ENCODE measurements at places on chromosomes 7 and 10.
A peak's percentile ranks its signal among the peaks of the same experiment; 100 is the strongest.

GRCh38 chr7:133873631-133874030 is 253.5 kb upstream of the LRGUK start:
- DNase-seq, result no peak

DNA sequence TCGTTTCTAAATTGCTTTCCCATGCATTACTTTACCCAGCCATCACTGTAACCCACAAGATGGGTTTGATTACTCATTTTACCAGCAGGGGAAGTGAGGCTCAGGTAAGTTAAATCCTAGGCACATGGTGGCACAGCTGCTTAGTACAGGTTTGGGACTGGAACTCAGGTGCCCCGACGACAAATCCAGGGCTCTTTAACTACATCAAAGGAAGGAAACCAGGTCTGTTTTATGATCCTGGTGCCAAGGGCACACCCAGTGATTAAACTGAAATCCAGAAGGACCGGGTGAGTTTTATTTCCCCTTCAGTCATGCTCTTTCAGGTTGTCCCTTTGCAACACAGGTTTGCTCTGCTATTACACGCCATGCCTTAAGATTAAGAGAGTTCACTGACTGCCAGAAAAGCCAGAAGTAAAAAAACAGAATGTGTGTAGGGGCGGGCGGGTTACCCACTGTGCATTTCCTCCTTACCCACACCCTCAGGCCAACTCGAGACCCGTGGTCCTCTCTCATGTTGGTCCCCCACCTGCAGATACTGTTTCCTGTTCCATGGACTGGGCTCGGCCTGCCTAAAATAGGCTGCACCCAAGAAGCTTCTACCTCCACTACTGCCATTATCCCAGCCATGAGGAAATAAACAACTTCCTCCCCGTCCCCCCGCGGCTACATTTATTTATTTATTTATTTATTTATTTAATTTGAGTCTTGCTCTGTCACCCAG is 55.1 kb upstream of the KDM7A start:
- no peak for DNase-seq

GRCh38 chr7:148304456-148304855 is 286.1 kb upstream of the C7orf33 start:
- no peak for DNase-seq

DNA sequence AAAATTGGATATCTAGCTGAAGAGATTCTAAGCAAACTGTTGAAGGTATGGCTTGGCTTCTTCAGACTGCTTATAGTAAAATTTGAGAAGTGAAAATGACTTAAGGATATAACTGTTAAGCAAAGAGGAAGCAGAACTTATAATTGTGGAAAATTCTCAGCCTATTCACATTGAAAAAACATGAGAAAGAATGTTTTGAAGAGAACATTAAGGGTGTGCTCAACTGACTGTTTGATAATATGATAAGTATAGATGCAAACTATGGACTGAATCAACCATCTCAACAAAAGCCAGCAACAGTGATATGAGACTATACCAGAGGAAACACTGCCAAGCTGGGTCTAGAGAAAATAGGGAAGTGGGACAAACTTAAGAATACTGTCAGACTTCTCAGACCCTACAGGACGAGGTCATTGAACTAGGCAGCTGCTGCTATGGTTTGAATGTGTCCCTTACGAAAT is 133.1 kb upstream of the PPP1R3A start:
- no peak for DNase-seq

- no peak for DNase-seq
Observed at GRCh38 chr7:70579397-70580097, 552.4 kb upstream of the GALNT17 start.

GRCh38 chr7:120550494-120551048 is 277.6 kb downstream of the KCND2 start:
- no peak for DNase-seq

DNA sequence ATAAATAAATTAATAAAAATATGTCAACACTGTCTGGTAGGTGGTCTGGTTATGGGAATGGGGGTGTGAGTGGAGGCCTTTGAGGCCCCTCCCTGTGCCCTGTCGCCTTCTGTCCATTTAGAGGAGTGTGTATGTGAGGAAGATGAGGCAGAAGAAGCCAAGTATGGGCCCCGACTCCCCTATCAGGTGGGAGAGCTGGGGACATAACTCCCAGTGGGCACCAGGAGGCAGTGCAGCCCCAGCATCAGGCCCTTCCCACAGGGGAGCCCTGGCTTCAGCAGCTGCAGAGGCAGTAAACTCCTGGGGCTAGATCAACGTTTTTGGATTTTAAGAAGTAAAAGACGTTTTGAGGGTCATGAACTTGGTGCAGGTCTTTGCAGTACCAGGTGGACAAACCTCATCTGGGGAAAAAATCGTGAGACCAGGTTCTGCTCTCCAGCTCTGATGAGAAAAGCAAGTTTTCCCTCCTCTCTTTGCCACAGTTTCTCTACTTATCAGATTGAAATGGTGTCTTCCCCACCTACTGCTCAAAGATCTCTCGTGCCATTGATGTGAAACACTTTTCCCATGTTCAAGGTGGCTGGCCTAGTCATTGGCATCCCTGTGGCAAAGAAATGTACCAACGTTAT is 167.8 kb upstream of the EEPD1 start:
- peak; percentile 67 for DNase-seq

- DNase-seq, result no peak
Observed at GRCh38 chr10:132129431-132129830, 57.3 kb upstream of the DPYSL4 start.

GRCh38 chr7:144459635-144460034 is 56.1 kb upstream of the NOBOX start:
- no peak for DNase-seq

- no peak for DNase-seq
Observed at GRCh38 chr10:132054564-132054963, 11.2 kb upstream of the JAKMIP3 start.

DNA sequence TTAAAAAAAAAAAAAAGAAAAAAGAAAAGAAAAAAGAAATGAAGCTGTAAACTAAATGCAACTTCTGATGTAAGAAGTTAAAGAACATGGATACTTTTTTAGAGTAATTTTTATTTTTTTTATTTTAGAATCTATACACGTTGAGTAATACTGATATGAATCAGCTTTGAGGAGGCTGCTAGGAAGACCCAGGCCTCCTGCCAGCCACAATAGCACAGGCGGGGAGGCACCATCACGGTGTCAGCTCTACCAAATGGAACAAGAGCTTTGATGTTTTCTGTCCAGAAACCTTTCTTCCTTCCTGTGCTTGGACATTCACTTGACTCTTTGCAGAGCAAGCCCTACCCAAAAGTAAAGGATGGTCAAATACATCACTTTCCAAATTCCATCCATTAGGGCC is 45.3 kb upstream of the EGR2 start:
- no peak for DNase-seq

DNA sequence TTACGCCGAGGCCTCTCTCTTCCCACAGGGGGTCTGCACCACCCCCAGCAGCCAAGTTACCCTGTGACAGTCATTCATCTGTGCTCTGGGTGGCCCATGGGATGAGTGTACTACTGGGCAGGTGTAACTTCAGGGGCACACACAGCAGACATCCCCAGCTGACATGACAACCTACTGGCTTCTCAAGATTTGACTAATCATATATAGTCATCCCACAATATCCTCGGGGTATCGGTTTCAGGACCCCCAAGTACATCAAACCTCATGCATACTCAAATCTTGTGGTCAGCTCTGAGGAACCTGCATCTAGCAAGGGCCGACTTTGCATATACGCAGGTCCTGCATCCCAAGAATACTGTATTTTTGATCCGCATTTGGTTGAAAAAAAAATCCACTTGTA is 336.9 kb upstream of the C7orf33 start:
- DNase-seq, result no peak

DNA sequence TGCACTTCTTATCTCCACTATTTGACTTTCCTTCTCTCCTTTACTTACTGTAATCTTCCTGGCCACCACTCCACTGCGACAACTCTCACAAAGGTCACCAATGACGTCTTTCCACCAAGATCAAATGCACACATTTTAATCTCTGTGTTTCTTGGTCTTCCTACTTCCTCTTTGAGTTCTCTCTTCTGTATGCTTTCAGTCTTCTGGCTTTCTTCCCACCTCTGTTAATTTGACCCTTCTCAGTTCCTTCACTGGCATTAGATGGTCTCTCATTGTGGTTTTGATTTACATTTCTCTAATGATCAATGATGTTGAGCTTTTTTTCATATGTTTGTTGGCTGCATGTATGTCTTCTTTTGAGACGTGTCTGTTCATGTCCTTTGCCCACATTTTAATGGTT is 31.9 kb downstream of the FAM107B start:
- DNase-seq, result no peak

DNA sequence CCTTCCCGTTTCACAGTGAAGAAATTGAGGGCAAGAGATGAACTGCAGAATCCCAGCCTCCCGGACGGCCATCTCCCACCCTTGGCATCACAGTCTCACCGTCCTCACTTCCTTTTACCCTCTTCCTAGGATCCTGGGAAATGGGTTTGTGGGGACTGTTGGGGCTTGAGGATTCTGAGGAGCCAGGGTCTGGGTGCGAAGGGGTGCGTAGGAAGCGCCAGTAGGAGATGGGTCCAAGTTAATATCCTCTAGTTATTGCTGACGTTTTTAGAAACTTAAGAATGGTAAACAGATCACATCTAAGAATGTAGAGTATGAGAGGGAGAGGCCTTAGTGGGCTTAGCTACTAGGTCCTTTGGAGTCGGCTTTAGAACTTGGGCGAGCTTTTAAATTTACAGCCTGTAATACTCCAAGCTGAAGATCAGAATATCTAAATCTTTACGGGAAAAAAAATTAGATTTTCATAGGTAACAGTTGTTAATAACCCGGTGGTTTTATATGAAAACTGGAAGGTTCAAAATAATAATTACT is 696 bp downstream of the MALSU1 start:
- DNase-seq, result peak; percentile 1

DNA sequence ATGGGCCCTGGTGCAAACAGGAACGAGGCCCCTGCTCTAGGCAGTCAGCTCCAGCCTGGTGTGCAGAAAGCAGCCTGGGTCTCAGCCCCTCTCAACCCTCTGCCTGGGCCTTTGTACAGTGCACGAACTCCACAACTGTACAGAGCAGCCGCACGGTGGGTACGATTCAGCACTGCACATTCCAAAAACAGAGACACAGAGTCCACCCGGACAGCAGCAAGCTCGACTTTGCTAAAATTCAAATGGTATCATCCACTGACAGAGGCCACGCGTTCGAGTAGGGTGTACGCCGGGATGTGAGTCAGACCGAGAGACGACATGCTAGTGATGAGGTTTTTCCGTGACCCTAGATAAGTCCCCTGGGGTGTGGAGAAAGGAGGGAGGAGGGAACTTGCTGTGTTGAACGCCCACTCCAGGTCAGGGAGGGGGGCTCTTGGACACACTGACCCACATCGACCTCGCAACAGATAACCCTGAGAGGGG is 65.6 kb upstream of the PDGFA start:
- peak; percentile 16 for DNase-seq

- no peak for DNase-seq
Observed at GRCh38 chr7:130881091-130881798, 147.2 kb upstream of the KLF14 start.

- DNase-seq, result no peak
Observed at GRCh38 chr7:18508443-18509427, 13.2 kb downstream of the HDAC9 start.

GRCh38 chr10:24958091-24958720 is 5.8 kb upstream of the PRTFDC1 start:
- no peak for DNase-seq

GRCh38 chr7:7569615-7570014 is 2.9 kb downstream of the MIOS start:
- DNase-seq, result no peak

DNA sequence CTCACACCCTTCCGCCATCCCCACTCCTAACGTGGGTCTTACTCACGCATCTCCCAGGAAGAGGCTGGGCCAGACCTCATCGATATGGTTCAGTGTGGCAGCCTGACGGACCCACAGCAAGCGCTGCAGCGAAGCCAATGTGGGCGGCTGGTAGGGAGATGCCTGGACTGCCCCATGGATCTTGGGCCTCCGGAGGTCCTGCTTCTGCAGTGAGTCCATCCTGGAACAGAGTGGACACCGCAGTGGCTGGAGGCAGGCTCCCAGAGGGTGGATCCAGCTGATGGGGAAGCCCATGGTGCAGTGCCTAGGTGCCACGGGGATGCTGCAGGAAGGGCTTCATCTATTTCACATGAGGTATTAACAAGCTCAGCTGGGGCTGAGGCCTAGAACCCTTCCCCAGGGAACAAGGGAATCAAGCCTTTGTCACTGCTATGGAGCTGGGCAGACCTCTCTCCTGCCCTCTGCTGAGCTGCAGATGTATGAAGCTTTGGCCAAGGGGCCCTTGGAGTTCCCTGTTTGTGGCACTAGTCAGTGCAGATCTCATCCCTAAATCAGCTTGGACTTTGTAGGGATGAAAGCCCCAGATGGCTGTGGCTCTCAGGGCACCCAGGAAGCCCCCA is 13.7 kb upstream of the SAMD8 start:
- DNase-seq, result no peak

DNA sequence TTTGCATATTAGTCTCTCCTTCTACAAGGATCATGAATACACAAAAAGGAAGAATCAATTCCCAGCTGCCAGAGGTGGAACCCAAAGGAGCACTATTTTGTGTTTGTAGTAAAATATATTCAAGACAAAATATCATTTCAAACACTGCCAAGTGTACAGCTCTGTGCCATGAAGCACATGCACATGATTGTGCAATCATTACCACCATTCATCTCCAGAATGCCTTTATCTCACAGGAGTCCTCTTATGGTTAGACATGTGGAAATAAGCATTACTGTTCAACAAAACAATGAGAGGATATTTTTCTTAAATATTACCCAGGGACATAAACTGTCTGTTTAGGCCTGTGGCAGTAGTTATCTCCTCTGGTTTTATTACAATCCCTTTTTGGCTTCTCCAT is 151.4 kb upstream of the PPP1R3A start:
- no peak for DNase-seq

GRCh38 chr10:34775044-34775637 is 40.0 kb downstream of the PARD3 start:
- no peak for DNase-seq

DNA sequence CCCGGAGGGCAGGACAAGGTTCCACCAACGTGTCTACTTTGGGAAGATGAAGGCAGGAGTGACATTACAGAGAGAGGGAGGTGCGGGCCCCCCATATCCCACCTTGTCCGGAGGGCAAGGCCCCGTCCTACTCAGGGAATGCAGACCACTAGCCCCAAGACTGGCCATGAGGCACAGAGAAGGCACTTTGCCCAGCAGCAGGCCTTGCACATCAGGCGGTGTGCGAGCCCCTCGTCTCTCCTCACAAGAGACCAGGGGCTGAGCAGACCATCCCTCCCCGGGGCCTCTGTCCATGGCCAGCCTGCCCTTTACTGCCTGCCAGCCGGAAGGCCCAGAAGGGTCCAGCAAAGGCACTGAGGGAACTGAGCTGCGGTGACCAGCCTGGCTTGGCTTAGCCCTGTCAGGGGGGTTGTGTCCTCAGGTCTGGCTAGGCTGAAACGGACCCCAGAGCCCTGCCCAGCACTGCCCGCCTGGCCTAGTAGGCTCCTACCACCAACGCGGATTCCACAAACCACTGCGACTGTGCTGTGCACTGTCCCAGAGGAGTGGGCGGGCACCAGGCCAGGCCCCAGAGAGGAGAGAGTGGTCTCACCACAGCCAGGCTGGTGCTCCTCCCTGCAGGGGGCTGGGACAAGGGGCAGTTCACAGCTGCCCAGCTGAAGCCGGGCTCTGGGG is 16.7 kb downstream of the CAMK2B start:
- no peak for DNase-seq

- no peak for DNase-seq
Observed at GRCh38 chr10:79153745-79154144, 85.0 kb downstream of the ZMIZ1 start.

- no peak for DNase-seq
Observed at GRCh38 chr10:31644931-31645633, 283.5 kb downstream of the ARHGAP12 start.

All from central memory CD4-positive, alpha-beta T cell (primary cell).